ENCODE measurements at places on chromosomes 1 and 21. TPM values are rescaled to one million over a fixed set of nuclear protein-coding genes. Genes with fewer than 3 reads are reported as not detected.

DNA sequence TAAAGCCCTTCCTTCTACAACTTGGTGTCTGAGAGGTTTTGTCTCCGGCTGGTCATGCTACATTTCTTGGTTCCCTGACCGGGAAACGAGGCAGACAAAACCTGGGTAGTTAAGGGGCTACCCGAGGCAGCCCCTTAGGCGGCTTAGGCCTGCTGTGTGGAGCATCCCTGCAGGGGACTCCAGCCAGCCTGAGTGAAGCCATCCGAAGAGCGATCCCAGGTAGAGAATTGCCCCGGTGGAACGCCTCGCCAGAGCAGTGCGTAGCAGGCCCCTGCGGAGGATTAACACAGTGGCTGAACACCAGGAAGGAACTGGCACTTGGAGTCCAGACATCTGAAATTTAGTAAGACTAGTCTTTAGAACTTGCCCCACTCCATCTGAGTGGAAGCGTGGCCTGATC is 21.2 kb upstream of the MYOCOS start:
- no peak for DNase-seq

DNA sequence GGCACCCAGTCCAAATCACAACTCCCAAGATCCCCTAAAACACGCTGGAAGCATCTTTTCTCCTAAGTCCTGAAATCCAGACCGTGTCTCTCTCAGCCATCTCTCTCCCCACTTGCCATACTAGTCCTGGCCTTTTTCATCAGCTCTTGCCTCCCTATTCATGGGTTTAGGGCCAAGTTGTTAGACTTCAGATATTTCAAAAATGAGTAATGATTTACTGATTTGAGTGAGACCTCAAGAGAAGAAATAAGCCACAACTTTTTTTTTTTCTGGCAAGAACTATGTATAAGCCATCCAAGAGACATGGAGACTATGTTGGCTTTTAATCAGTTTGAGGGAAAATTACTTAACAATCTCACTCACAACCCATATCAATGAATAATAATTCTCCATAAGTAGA is 62.5 kb downstream of the TBX15 start:
- no peak for DNase-seq

Gene BEST4
- total RNA-seq: 0.48 TPM

DNA sequence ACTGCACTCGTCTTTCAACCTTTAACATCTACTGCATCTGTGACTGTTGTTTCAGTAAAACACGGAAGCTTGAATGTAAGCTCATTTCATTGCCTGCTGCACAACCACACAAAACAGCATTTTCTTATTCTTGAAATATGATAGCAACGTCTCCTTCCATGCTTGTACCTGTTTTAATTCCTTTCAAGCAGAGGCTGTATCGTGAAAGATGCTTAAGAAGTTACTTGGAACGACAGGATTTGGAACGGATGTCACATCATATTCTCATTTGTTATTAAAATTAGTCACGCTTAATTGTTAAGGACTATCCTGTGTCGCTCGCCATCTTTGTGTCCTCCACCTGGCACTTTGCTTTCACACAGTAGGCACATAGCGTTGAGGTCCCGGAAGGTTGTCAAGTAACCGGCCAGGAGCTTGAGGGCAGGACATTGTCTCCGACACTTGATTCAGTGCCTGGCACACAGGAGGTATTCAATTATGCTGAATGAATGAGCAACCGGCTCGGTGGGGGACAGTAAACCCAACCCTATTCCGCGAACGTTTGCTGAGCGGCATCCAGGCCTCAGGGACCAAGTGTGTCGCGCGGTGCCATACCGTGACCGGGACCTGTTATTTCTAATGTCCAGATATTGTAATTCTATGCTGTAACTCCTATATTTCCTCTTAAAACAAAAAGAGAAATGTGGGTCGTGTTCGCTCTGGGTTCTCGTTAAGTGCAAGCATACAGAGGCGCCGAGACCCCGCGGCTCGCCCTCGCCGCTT is 499 bp upstream of the SH3GLB1 start:
- no peak for DNase-seq

Gene RAB25
- 2.2 TPM for total RNA-seq

DNA sequence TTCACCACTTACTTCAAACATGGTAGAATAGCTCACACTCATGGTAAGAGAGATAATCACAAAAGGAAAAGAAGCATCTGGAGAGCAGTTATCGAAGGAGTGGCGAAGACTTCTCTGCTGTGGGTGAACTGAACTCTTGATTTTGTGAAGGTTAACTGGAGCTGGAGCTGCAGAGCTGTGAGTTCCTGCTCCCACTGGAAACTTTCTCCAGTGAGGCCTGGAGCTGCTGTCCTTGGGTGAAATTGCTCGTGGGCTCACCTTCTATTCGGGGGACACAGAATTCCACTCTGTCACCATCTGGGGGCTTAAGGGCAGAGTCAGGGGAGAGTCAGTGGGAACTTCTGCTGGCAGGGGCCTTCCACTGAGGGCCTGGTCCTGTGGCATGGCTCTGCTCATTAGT is 45.9 kb downstream of the MAB21L3 start:
- DNase-seq: no peak

DNA sequence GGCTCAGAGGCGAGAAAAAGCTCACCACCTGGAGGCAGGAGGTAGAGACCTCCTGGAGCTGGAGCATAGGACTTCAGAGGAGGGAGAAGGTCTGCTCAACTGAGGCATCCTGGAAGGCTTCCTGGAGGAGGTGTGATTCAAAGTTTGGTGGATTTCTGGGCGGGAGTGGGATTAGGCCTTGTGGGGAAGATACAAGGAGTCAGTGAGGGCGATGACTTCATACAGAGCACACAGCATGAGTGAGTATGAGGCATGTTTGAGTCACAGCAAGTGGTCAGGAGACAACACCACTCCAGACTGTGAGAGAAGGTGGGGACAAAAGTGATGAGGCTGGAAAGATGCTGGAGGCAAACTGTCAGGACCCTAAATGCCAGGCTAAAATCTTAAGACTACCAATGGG is 77.6 kb downstream of the MATN1 start:
- DNase-seq: no peak

Gene RBP7
- total RNA-seq: not detected

DNA sequence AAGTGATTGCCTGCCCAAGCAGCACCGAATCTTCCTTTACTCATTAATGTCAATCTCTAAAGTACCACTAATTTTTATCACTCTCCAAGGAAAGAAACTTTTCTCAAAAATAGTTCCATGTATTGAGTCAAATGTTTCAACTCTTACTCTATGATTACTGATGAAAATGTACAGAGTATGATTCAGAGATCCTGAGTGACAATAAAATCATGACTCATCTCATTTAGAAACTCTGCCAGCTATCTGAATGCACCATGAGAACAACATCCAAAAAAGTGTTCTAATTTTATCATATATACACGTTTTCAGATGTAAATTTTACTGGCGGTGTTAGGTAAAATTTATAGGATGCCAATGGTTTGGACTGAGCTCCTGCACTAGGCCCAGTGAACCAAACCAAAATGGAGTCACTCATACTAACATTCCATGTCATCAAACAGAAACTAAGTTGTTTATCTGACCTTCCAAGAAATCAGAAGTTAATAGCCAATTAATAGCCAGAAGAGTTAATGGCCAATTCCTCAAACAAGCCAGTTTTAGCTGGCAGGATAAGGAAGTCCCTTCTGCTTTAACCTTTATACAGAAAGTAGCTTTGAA is 22.6 kb downstream of the PLPPR5 start:
- no peak for DNase-seq

- no peak for DNase-seq
Measured at GRCh38 chr21:38688068-38688467, 117.7 kb upstream of the ETS2 start.

DNA sequence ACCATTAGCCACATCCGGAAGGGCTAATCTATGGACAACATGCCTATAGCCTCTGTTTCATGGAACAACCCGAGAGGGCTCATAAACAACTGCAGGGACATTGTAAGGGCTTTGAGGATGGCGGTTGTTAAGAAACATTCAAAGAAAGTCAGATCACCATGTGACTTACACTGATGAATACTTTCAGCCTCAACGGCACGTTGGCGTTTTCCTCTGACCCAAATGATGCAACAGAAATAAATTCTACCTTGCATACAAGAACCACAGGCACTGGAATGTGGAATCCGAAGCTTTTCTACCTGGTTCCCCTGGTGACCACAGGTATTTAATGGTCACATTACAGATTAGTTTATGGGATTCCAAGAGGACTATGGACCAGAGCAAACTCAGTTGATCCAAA is 107.0 kb downstream of the CLIC6 start:
- DNase-seq: no peak

GRCh38 chr1:84489766-84490165 is 10.7 kb downstream of the RPF1 start:
- DNase-seq: no peak

Gene CCDC27
- 0.24 TPM for total RNA-seq

DNA sequence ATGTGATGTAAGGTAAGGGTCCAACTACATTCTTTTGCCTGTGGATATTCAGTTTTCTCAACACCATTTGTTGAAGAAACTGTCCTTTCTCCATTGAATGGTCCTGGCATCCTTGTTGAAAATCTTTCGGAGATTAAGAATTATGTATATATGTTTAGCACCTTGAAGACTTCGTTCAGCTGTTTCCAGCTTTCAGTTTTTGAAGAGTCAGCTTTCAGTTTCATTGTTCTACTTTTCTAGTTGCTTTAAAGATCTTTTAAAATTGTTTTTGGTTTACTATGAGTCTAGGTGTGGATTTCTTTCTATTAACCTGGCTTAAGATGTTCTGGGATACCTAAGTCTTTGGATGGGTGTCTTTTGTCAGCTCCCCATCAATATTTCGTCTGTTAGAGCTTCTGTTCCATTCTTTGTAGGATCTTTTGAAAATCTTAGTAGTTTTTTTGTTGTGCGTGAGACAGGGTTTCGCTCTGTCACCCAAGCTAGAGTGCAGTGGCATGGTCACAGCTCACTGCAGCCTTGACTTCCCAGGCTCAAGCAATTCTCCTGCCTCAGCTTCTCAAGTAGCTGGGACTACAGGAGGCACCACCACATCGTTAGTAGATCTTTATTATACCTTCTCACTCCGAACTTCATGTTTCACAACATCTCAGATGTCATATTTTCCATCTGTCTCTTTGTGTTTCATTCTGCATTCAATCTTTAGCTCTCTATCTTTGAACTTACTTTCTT is 353.5 kb upstream of the B3GALT2 start:
- no peak for DNase-seq

DNA sequence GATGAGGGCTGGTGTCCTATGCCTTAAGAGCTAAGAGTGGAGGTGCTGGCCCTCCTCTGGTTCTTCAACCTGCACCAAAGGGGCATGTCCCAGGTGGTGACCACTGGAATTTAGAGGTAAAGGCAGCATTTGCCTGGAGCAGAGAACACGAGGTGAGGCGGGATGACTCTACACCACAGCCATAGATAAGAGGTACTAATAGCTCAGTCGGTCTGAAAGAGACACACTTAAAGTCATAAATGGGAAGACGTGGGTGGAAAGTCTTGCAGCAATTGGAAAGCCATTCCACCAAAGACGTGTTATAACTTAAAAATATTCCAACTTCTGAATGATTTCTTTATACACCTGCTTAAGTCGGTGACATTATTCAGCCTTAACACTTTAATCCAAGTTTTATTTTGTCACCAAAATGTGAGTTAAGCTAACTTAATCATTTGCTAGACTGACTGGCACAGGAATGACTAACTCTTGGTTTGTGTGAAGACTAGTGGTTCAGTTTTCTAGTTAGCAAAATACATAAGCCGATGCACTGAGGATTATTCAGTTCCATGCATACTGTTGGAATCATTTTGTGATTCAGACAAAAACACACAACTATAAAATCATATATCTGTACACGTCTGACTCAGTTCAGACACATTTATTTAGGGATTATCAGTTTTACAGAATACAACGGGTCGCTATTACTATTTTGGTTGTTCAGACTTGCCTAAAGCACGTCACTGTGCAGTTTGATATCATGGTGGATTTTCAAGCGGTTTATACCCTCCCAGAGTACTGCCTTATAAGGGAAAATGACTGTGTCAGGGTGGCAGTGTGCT is 4.6 kb upstream of the ETS2 start:
- DNase-seq: no peak

Gene RAP1GAP
- total RNA-seq: 2.2 TPM

Gene LENEP
- total RNA-seq: not detected

- DNase-seq: no peak
Measured at GRCh38 chr1:19648239-19648638, 4.1 kb downstream of the NBL1 start.

- DNase-seq: no peak
Measured at GRCh38 chr1:56452027-56453011, 127.0 kb downstream of the PLPP3 start.

Gene KRTAP8-1
- not detected for total RNA-seq

- no peak for DNase-seq
Measured at GRCh38 chr1:106721790-106722189, 334.7 kb upstream of the PRMT6 start.

- DNase-seq: no peak
Measured at GRCh38 chr21:42461185-42461520, 34.9 kb downstream of the RSPH1 start.

DNA sequence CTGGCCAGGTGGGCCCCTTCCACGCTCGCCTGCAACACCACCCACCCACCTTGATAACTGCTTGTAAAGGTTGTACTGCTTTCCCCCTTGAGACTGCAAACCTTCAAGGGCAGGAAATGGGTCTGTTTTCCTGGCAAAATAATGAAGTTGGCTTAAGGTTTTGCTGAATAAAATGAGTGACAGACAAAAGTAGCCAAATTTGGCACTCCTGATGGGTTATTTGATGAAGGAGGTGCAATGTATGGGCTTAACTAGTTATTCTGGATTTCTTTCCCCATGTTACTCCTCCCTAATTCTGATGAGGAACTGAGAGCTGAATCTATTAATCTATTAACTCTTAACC is 14.6 kb upstream of the HLCS start:
- DNase-seq: no peak

- no peak for DNase-seq
Measured at GRCh38 chr1:101295209-101295608, 58.4 kb downstream of the S1PR1 start.

DNA sequence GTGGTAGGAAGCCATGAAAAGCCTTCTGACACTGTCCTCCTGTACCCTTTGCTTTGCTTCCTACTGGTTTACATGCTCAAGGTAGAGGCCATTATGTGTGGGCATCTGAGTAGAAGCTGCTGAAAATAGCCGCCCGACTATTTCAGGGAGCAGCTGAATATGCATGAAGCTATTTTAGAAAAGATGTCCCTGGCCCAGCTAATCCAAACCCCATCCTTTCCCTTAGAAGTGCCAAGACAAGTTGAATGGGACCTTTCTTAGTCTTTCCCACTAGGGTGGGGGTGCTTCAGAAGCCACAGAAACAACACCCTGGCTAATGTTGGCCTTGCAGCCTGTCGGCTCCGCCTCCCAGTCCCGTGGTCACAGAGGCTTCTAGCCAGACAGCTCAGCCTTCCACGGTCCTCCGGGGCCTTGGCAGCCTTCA is 205.1 kb upstream of the EDN2 start:
- no peak for DNase-seq

GRCh38 chr21:42765656-42766055 is 112.2 kb downstream of the PDE9A start:
- DNase-seq: no peak

GRCh38 chr1:210777914-210778313 is 356.0 kb downstream of the KCNH1 start:
- no peak for DNase-seq

Gene PLA2G2D
- total RNA-seq: not detected
